GM06990 (cell line): ENCODE measurements at places on chromosomes 3 and 15.

GRCh38 chr3:144663456-144664436, 692.1 kb downstream of the DIPK2A start:
- DNase-seq, result no peak

GRCh38 chr3:115943579-115943978, 320.3 kb downstream of the GAP43 start:
- DNase-seq, result peak; percentile 22

DNA sequence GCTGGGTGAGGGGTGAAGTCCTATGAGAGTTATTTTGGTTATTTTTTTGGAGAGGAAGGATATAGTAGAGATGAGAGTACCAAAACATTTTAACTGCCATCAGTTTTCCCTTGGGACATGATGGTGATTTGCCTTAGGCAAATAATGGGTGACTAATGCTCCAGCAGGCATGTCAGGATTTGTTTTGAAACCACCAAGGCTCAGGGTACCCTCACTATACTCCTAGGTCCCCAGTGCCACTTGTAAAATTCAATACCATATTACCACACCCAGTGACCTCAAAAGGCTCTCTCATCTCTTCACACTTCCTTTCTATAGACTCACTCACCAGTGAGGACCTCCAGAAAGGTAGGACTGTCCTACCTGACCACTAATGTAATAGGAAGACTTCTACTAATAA, 83.6 kb downstream of the WDR72 start:
- DNase-seq, result no peak

DNA sequence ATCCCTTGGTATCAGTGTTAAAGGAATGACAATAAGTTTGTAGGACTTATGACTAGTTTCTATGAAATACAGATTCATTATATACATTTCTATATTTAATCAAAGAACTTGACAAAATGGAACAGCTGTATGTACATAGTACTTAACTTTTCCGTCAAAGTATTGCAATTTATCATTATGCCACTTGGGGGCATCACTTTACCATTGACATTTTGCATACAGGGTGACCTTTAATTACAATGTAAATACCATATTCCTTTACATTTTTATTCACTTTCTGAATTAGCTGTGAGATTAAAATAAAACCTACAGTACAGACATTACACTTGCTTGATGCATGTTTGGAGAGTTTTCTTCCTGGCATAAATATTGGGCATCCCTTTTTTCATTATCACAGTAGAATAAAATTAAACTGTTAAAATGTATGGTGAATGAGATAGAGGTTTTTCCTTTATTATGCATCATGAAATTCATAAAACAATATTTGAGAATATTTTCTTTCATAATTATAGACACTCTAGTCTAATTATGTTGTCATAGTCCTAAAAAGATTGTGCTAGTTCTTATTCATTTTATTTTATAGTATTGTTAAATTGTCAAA, 6.9 kb downstream of the NEK11 start:
- DNase-seq, result peak; percentile 13

DNA sequence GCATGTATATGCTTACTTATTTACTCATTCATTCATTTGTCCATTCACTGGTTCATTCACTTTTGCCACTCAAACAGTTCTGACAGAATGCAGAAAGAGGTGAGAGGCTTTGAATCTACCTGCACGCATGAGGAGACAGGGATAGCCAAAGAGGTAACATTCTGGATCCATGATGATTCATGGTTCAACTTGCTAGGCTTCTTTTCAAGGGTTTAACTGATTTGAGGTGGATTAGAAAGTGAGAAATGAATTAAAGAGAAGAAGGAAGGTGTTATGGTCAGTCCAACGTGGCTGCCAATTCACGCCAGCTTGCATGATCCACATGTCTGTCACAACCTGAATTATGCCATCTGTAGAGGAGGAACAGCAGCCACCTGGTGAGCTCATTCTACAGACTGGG, 260.6 kb downstream of the ARRDC4 start:
- no peak for DNase-seq

- no peak for DNase-seq
Measured at GRCh38 chr3:169512991-169513390, 150.5 kb downstream of the MECOM start.

DNA sequence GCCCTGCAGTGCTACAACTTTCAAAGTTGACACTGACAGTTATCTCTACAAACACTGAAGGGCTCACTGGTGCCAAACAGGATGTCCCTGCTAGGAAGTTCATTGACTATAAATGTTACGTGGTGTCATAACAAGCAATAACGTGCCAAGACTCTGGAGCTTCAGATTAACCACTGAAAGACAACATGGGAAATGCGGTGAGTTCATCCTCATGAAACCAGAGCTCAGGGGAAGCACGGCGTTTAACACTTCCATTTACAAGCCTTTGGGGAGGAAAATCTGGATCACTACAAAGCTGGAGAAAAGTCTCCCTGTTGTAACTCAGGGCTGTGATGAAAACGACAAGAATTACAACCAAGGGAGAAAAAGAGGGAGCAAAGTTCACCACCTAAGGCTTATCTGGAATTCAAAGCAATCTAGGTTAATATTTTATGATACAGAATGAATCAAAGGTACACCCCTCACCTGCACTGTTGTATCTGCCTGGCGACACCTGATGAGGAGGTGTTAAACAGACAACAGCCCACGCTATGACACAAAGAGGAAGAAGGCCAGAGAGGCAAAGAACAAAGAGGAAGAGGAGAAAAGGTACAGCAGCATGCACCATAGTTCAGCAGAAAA, 27.0 kb downstream of the SHQ1 start:
- DNase-seq, result no peak

GRCh38 chr3:14262212-14262611, 83.6 kb downstream of the LSM3 start:
- no peak for DNase-seq

- no peak for DNase-seq
Measured at GRCh38 chr3:19967208-19967607, 20.3 kb downstream of the RAB5A start.

DNA sequence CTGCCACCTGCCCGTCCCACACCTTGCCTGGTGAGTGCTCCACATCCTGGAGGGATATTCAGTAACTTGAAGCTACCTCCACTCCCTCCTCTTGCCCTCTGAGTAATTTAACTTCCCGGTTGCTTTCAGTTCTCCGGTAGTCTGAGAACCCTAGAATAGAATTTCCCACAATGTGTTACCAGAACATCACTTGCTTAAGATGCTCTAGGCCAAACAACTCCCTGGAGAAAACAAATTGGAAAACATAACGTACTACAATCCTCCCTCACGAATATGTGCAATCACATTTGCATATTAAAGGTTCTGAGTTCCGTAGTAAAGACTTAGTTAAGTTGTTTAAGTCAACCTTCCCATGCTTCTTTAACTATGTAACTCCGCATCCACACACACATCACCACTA, 44.8 kb downstream of the SLCO2A1 start:
- DNase-seq, result no peak

- no peak for DNase-seq
Measured at GRCh38 chr15:98592136-98592535, 56.2 kb upstream of the IGF1R start.

- no peak for DNase-seq
Measured at GRCh38 chr15:89654847-89655805, at the start of gene KIF7. TSS of gene KIF7 (minus strand) at chr15:89655467. CDS start at chr15:89652930, 2,537 bp downstream.

GRCh38 chr3:150898046-150898754, 7.0 kb downstream of the MINDY4B start:
- DNase-seq, result no peak

DNA sequence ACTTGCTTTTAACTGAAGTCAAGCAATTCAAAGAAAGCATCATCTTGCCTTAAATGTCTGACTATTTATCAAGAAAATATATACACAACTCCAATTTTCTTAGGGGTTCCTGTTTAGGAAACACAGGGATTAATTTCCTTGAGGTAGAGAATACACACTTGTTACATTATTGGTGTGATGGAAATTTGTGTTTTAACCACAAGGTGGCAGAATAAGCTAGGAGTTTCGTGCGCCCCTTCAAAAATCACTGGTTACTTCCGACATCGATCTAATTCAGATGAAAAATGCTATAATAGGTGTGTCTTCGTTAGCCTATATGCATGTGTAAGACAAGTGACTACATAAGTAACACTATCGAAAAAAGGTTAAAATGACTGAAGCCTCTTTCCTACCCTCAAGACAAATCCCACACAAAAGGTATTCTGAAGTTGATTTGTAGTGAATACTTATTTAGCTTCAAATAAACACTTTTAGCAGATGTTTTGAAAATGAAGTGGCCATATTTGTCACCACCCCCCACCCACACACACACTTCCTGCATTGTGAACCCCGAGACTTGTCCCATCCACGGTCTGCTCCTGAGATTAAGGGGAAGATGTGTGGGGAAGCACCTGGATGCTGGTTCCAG, 246.5 kb downstream of the ROBO1 start:
- no peak for DNase-seq

DNA sequence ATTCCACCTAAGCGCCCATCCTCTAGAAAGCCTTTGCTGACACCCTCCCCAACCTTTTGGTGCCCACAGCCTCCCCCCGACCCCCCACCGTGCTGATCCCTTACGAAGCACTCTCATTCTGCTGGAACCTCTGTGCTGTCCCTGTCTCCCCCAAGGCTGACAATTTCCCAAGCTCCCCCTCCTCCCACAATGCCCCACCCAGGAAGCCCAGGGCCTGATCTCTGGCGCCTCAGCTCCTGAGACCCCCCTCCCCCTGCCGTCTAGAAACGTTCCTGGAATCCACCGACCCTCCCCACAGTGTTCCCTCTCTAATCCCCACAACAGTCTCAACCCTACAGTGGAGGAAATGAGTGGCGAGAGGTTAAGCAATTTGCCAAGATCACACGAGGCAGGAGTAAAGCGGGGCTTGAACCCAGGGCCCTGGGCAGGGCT, 18.3 kb downstream of the MYL3 start:
- DNase-seq, result no peak

DNA sequence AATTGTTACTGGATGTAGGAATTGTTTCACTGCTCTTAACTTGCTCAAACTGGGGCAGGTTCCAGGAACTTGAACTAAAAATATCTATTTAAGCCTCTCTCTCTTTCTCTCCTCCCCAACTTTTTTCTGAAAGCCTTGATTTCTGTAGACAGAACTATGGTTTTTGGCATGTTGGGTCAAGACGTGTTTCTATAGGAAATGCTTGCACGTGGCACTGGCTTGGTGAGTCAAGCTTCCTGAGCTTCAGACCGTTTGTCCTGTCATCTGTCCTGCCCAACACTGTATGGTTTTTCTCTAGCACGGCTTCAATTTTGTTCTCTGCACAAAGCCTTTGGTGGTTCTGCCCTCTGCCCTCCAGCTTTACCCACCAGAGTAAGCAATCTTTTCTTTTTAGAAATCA, 13.5 kb downstream of the EAF1 start:
- DNase-seq, result no peak

GRCh38 chr15:81560405-81560804, 186.4 kb upstream of the TMC3 start:
- DNase-seq, result no peak

DNA sequence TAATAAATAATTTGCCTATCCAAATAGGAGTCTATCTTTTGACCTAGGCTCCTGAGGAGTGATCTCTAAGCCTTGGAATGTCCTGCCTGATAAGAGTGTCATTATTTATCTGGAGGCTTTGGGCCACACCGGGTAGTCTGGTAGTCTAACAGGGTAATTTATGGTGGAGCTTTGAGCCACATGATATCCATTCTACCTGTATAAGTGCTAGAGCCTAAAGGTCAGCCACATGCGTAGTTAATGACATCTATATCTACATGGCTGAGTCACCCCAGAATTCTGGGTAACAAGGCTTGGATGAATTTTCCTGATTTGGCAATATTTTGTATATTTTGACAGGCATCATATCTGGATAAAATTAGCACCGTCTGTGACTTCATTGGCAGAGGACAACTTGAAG, 681.4 kb downstream of the MCTP2 start:
- no peak for DNase-seq

- DNase-seq, result no peak
Measured at GRCh38 chr15:26126070-26126469, 262.9 kb upstream of the ATP10A start.

DNA sequence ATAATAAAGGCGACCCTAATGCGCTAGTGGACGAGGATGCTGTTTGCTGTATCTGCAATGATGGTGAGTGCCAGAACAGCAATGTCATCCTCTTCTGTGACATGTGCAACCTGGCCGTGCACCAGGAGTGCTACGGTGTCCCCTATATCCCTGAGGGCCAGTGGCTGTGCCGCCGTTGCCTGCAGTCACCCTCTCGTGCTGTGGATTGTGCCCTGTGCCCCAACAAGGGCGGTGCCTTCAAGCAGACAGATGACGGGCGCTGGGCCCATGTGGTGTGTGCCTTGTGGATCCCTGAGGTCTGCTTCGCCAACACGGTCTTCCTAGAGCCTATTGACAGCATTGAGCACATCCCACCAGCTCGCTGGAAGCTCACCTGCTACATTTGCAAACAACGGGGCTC, 7.6 kb downstream of the BRPF1 start:
- no peak for DNase-seq

GRCh38 chr3:69806735-69807438, 67.6 kb downstream of the MITF start:
- DNase-seq, result no peak

DNA sequence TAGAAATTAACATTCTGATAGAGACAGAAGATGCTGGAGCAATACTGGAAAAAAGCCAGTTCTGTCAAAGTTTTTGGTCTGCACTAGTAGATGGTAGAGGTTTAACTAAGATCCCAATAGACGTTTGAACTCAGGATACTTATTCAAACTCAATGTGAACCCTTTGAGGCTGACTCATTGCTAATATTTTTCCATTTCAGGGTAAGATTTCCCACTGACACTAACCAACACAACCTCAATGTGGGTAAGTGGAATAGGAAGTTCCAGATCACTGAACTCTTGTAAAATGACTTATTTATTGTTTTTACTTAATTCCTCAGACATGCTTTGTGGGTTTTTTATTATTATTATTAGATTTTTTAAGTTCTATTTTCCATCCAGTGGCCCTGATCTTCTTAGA, 1024.8 kb downstream of the EPHA3 start:
- DNase-seq, result no peak

- no peak for DNase-seq
Measured at GRCh38 chr3:196063456-196063855, 18.4 kb downstream of the TFRC start.

- DNase-seq, result no peak
Measured at GRCh38 chr3:101852983-101853840, 3.9 kb downstream of the NFKBIZ start.

- DNase-seq, result no peak
Measured at GRCh38 chr15:70875001-70875782, 17.0 kb downstream of the THAP10 start.

- DNase-seq, result no peak
Measured at GRCh38 chr3:111712294-111713167, 117.4 kb upstream of the ZBED2 start.
